ENCODE measurements at places on chromosomes 6 and 20. TPM values are rescaled to one million over a fixed set of nuclear protein-coding genes. Genes with fewer than 3 reads are reported as not detected.

GRCh38 chr20:36504295-36504694, 37.0 kb upstream of the MYL9 start:
- H3K4me1 ChIP-seq, result no peaks in the 10 kb centered on the region
- H3K27me3 ChIP-seq, result no peaks in the 10 kb centered on the region
- H3K36me3 ChIP-seq, result peaks cover 5% of the 10 kb centered on the region
- DNase-seq, result no peak
- H3K27ac ChIP-seq, result no peak overlapping the region
- H3K4me3 ChIP-seq, result no peak overlapping the region

DNA sequence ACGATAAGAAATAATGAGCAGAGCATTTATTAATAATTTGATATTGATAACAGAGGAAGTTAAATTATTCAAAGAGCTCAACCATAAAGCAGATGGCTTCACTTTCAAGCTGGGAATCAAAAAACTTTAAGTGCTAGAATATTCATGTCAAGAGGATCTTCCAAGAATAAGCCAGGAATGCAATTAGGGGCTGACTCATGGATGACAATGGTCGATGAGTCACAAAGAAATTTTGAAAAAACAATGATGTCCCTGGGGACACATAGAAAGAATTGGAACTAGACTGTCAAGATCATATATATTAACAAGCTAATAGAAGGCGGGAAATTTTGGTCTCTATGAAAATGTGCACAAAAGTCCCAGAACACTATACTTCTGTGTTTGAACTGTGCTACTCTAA, 304.1 kb downstream of the LAMA2 start:
- no peak overlapping the region for H3K4me3 ChIP-seq
- H3K27me3 ChIP-seq, result no peaks in the 10 kb centered on the region
- no peaks in the 10 kb centered on the region for H3K36me3 ChIP-seq
- no peak overlapping the region for H3K27ac ChIP-seq
- no peaks in the 10 kb centered on the region for H3K4me1 ChIP-seq

- no peak for DNase-seq
- no peak overlapping the region for H3K27ac ChIP-seq
- H3K4me1 ChIP-seq, result no peaks in the 10 kb centered on the region
- H3K4me3 ChIP-seq, result no peak overlapping the region
Measured at GRCh38 chr6:45148278-45148677, 179.9 kb upstream of the RUNX2 start.

- H3K4me1 ChIP-seq, result peaks cover 4% of the 10 kb centered on the region
- H3K36me3 ChIP-seq, result no peaks in the 10 kb centered on the region
- no peak for DNase-seq
- no peak overlapping the region for H3K27ac ChIP-seq
- no peaks in the 10 kb centered on the region for H3K27me3 ChIP-seq
Measured at GRCh38 chr6:108630050-108630714, 69.5 kb downstream of the FOXO3 start.

The BPIFB1 gene
- 0.13 TPM for total RNA-seq

The CYP39A1 gene
- total RNA-seq, result not detected
